ENCODE measurements at places on chromosomes 2 and 18. TPM values are rescaled to one million over a fixed set of nuclear protein-coding genes. Genes with fewer than 3 reads are reported as not detected.

Gene STARD6
- not detected for total RNA-seq

Gene SLC23A3
- total RNA-seq, result 5.2 TPM

Gene DSEL
- 105 TPM for total RNA-seq

Gene MBOAT2
- total RNA-seq, result 101 TPM

Gene TFPI
- 325 TPM for total RNA-seq

Gene SKA1
- total RNA-seq, result 4.0 TPM

Gene RGPD8
- 9.6 TPM for total RNA-seq

DNA sequence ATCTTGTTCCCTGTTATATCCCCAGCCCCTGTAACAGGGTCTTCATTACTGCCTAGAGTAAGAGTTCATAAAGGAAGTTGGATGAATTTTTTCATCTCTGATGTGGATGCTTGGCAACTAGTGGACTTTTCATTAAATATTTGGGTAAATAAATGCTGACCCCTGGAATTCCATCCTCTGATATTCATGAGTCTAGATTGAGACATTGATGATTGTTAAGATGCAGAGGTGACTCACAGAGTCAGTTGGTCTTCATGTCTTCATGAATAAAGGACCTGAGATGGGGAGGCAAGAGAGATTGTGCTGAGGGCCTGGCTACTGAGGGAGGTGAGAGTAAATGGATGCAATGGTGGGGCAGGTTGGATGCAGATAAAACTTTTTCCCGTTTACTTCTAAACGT lies 132.7 kb upstream of the NT5C1B start:
- H3K4me1 ChIP-seq, result peaks cover 31% of the 10 kb centered on the region
- no peak for DNase-seq
- H3K27me3 ChIP-seq, result no peaks in the 10 kb centered on the region
- H3K36me3 ChIP-seq, result no peaks in the 10 kb centered on the region
- H3K4me3 ChIP-seq, result no peak overlapping the region
- H3K27ac ChIP-seq, result peak overlapping the region; percentile 79

GRCh38 chr2:54598347-54599325 lies 124.8 kb upstream of the EML6 start:
- peaks cover 16% of the 10 kb centered on the region for H3K36me3 ChIP-seq
- no peak overlapping the region for H3K4me3 ChIP-seq
- no peak for DNase-seq
- H3K27ac ChIP-seq, result no peak overlapping the region

- H3K36me3 ChIP-seq, result no peaks in the 10 kb centered on the region
- H3K27me3 ChIP-seq, result no peaks in the 10 kb centered on the region
- no peaks in the 10 kb centered on the region for H3K4me1 ChIP-seq
- DNase-seq, result no peak
- no peak overlapping the region for H3K4me3 ChIP-seq
- no peak overlapping the region for H3K27ac ChIP-seq
Observed at GRCh38 chr18:69432847-69433246, 32.2 kb downstream of the DOK6 start.

- H3K4me3 ChIP-seq, result peak overlapping the region; percentile 5
- no peaks in the 10 kb centered on the region for H3K27me3 ChIP-seq
- H3K36me3 ChIP-seq, result peaks cover 25% of the 10 kb centered on the region
- no peak for DNase-seq
Observed at GRCh38 chr18:48627216-48627615, 88.4 kb downstream of the CTIF start.

DNA sequence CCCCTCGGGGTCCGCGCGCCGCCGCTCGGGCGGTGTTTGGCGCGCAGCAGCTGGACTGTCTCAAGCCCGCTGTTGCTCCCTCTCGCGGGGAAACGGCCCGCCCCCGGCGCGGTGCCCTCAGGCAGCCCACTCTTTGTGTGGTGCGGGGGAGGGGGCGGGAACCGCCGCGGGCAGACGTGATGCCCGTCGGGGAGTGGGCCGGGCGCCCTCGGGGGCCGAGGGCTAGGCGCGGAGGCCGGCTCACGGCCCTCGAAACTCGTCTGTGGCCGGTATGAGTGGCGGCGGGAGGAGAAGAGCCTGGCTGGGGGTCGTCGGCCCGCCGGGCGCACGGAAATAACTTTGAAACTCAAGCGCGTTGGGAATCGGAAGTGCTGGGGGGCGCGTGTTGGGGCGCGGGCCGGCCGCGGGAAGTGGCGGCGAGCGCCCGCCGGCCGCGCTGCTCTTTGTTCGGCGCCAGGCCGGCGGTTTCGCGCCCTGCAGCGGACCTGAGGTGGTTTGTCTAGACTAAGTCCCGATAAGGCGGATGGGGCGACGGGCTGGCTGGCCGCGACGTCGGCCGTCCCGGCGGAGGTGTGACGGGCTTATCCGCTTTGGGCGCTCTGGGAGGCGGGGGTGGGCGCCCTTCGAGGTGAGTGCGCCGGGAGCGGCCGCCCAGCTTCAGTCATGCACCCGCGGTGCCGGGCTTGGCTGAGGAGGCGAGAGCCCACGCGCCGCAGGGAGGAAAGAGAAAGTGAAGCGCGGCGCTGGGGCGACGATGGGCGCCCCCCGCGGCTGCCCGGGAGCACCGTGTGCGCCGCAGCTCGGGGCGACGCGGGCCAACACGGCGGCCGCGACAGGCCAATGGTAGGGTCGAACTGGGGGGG lies 679 bp downstream of the PTMA start:
- peaks cover 34% of the 10 kb centered on the region for H3K4me1 ChIP-seq
- DNase-seq, result no peak
- H3K27me3 ChIP-seq, result no peaks in the 10 kb centered on the region
- peak overlapping the region; percentile 97 for H3K4me3 ChIP-seq
- H3K36me3 ChIP-seq, result peaks cover 21% of the 10 kb centered on the region

All from osteocyte (in vitro differentiated cells).